AG10803 (cell line): ENCODE measurements at places on chromosomes 4 and X.
A peak's percentile ranks its signal among the peaks of the same experiment; 100 is the strongest.

- no peak for DNase-seq
Measured at GRCh38 chr4:15066140-15066539, 63.9 kb downstream of the CPEB2 start.

- DNase-seq: no peak
Measured at GRCh38 chr4:152112190-152112589, 351.4 kb upstream of the GATB start.

GRCh38 chr4:123190176-123190575 is 206.4 kb upstream of the SPRY1 start:
- DNase-seq: no peak

DNA sequence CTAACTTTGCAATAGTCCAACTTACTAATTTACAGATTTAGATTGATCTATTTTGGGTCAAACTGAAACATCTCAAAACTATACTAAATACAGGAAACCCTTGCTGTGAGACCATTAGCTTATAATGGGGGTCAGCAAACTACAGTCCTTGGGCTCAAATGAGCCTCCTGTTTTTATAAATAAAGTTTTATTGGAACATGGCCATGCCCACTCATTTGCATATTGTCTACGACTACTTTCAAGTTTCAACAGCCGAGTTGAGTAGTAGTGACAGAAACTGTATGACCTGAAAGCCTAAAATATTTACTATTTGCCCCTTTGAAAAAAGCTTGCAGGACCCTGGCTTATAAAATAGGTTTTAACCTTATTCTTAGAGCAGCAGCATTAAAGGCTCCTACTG is 92.4 kb downstream of the C4orf51 start:
- DNase-seq: no peak

DNA sequence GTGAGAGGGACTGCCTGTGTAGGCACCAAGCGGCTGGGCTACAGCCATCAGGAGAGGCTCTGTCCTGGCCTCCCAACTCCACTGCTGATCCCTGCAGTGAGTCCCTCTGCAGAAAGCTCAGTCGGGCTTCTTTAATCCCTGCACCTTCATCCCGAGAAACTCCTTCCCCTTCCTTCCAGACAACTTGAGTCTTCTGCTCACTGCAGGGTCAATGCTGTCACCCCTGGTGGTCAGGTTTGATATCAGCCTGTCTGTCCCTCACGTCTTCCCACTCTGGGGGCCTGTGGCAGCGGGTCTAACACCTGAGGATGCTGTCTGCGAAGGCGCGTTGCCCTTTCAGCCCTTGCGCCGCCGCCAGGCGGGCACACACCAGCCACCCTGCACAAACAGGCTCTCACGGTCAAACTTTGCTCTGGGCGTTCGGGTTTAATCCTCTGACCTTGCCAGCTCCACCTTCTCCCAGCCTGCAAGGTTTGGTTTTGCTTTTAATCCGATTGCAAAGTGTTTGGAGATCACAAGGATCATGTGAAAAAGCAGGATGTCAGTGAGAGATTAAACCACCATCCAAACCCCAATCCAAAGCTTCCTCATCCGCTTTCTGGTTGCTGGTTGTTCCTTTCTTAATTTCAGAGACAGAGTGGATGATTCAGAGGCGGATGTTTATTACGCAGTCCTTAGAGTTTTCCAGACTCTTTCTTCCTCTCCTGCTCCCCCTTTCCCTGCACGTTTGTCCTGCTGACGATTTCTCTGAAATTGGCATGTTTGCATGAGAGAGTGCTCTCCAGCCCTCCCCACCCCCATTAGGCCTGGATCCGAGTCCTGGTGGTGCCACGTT is 74.8 kb upstream of the SLC34A2 start:
- no peak for DNase-seq

DNA sequence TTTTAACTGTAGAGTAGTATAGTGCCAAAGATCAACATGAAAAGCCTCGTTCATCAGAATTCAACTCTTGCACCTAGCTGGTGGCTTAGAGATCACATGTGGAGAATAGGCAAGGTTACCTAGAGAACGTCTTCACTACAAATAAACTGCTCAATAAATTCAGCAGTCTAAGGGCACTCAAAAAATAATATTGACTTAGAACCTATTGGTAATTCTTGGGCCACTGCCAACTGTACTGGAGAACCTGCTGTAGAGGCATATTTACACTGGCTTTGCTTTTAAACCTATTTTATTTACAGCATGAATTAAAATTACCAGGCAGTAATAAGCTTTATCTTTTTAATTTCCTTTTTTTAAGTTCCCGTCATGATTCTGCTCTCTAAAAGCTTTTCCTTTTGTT is 343.7 kb downstream of the PDHA2 start:
- no peak for DNase-seq

DNA sequence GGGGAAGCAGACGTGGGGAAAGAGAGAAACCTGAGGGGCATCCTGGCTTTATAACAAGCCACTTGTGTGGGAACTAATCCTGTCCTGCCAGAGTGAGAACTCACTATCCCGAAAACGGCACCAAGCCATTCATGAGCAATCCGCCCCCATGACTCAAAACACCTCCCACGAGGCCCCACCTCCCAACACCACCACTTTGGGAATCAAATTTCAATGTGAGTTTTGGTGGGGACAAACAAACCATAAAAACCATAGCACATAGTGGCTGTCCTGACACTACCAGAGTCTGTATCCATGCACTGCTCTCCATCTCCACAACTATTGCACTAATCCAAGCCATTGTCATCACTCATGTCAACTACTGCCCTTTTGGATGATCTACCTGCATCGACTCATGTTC is 28.5 kb upstream of the SEPTIN6 start:
- no peak for DNase-seq

GRCh38 chrX:107154787-107155620 is 36.4 kb upstream of the RBM41 start:
- DNase-seq: no peak

- no peak for DNase-seq
Measured at GRCh38 chr4:2731907-2732317, 24.2 kb downstream of the TNIP2 start.

DNA sequence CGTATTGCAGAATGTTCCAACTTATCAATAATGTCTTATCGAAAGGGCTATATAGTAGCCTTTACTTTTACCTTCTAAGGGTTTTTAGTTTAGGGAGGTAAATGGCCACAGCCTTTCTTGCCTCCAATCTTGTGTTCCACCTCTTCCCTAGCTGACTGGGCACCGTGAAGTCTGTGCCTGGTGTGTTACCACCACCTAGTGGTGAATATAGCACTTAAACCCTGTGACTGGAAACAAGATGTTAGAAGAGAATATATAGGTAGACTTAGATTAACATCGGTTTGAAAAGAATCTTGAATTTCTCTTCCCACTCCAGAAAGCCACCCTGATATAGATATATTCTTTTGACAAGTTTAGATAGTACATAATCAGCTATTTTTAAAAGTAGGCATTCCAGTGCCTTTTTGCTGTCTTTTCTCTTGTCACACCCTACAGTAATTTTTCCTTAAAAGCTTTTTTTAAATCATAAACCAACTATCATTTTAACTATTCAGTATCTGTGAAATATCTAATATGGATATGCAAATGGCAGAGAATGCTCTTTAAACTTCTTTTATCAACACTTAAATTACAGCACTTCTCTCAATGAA is 27.8 kb upstream of the ADH7 start:
- DNase-seq: peak; percentile 73

DNA sequence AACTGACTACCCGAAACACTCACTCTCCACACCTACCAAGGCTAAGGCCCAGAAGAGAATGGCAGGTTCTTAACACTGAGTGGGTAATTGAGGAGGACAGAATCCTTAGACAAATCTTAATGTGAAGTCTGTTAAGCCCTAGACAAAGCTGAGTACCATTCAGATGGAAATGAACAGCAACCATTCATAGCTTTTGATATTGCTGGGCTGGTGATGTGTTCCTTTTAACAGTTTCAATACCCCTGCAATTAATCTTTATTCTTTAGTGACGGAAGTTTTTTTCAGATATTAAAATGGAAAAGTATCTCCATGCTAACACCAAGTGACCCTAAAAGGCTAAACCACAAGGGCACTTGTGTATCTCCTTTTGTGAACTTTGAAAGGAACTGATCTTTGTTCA is 334.9 kb downstream of the OPHN1 start:
- DNase-seq: no peak

DNA sequence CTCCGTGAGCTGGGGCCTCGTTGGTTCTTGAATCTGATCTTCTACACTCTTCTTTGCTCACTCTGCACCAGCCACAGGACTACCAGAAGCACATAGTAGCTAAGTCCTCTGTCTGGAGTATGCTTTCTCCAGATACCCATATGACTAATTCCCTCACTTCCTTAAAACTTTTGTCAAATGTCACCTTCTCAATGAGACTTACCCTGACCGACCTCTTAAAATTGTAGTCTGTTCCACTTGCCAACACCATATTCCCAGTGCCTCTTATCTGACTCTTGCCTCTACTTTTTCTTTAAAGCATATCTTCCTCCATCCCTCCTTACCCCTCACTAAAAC is 10.0 kb downstream of the PARM1 start:
- no peak for DNase-seq

DNA sequence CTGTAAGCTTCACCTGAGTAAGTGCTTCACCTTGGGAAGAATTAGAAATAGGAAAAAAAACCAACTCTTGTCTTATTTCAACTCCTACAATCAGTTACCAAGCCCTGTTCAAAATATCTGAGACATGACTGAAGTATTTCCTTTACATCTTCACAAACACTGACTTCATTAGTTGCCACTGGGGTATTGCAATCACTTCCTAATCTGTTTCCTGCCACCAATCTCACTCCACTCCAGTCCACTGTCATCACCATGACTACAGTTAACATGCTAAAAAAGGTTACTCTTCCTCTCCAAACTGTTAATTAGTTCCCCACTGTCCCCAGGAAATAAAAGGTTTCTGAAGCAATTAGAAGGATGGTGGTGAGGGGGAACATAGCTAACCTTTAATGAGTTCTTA is 3.3 kb upstream of the SUPT20HL1 start:
- no peak for DNase-seq

- no peak for DNase-seq
Measured at GRCh38 chrX:63680423-63680822, 104.6 kb downstream of the ARHGEF9 start.

DNA sequence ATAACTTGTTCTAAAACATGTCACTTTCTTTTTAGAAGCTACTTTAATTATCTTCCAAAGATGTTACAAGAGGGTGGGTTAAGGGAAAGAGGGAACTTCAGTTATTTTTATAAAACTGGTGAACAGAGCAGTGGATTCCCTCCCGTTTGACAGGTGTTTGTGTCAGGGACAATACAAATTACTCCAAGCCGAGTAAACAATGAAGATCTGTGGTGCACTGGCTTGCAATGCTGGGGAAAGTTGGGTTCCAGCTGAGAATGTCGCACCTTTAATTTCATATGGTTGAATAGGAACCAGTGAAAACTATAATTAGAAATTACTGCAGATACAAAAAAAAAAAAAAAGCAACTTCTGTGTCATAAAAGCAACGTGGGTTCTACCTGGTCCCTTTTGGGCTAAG is 98.6 kb upstream of the TTC29 start:
- DNase-seq: no peak

- DNase-seq: no peak
Measured at GRCh38 chr4:83370640-83370906, 35.9 kb upstream of the HPSE start.

- no peak for DNase-seq
Measured at GRCh38 chr4:150949943-150950342, 65.1 kb downstream of the LRBA start.

DNA sequence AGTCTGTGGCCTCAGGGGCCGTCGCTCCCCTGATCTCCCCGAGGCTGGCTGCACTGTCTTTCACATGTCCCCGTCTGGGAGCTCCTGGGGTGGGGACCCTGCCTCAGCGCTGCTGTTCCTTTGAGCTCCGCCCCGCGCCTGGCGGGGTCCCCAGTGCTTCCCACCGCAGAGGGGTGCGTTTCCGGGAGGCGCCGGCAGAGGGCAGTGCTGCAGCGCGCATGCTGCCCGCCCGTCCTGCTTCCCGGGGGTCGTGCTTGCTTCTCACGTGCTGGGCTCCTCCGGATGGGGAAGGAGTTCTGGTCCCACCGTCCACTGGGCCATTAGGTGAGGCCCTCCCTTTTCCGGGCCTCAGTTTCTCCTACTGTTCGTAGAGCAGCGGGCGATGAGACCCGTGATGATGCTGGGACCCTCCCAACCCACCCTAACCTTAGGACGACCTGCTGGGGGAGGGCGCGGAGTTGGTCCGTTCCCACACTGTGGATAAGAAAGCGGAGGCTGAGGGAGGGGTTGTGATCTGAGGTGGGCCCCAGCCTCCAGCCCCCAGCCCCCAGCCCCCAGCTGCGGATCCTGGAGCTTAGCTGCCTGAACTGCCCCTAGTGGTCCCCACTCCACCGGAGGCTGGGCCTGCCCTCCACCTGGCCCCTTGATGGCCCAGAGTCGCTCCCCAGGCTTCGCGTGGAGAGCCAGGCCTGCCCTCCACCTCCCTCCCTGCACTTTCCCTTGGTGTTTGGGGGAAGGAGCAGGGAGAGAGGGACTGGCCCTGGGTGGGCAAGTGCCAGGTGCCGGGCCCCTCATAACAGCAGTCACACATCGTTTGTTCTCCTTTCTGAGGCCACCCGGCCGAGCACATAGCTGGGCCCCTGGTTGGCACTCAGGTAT is 15.3 kb downstream of the CPZ start:
- DNase-seq: no peak

- no peak for DNase-seq
Measured at GRCh38 chr4:1836650-1837049, 19.3 kb downstream of the LETM1 start.

GRCh38 chr4:151297170-151297569 is 20.2 kb downstream of the PRSS48 start:
- DNase-seq: no peak

DNA sequence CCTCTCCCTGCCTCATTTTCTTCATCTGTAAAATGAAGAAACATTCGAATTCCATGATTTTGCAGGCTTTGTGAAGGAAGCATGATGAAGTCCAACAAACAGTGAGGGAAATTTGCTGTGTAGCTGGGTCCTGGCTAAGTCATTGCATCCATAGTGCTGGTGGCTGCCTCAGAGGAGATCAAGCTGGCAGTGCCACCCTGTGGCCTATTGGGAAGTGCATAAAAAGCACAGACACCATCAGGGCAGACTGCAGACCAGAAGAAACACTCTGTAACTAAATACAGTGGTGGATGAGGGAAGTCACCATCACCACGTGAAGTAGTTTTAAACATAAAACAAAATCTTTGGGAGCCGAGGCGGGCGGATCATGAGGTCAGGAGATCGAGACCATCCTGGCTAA is 40.7 kb upstream of the DDX3X start:
- no peak for DNase-seq

- peak; percentile 75 for DNase-seq
Measured at GRCh38 chr4:107913283-107913899, 18.0 kb upstream of the CYP2U1 start.

GRCh38 chr4:122666527-122667245 is 45.8 kb upstream of the IL21 start:
- DNase-seq: peak; percentile 96

- DNase-seq: no peak
Measured at GRCh38 chr4:27090406-27090805, 229.8 kb downstream of the STIM2 start.

GRCh38 chr4:15543537-15544247 is 74.0 kb downstream of the CC2D2A start:
- DNase-seq: no peak

GRCh38 chr4:47686294-47686872 is 151.5 kb downstream of the CORIN start:
- DNase-seq: peak; percentile 23
